Head of caudate nucleus (tissue), 42 donors: ENCODE measurements at places on chromosomes 2 and 18.

GRCh38 chr18:11653521-11653920 is 35.5 kb upstream of the GNAL start:
- no peak for DNase-seq

DNA sequence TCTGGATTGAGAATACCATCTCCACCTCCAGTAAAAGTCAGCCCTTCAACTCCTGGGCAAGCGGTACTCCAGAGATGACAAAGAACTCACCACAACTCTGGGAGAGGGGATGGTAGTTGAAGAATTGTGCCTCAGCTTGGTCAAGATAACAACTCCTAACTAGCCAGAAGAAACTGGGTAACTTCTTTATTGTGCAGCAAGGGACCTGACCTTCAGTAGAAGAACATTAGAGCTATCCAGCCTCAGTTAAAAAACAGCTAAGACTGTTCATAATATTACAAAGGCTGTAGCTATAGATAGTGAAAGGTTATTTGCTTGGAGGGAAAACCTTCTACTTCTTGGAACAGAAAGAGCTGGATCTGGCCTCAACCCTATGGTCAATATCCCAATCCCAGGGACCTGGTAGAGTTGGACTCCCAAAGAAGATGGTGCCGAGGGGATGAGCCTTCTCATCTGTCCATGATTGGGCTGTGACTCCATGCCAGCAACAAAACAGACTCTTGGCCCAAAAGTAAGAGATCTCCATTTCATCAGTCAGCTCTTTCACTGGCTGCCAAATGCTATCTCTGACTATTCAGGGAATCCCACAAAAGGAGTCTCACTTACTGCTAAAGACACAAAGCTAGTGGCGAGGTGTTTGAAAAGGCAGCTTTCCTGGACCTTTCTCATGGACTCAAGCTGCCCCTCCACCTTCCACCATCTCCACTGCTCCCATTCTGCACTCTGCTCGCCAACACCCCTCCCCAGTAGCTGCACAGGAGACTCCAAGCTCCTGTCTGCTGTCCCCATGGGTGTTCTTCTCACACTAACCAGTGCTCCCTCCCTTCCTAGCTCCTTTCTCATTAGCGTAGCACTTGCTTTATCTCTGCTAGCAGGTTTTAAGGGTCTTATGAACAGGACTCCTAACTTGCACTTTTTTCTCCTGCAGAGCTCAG is 145.8 kb downstream of the CAPN13 start:
- DNase-seq, result no peak

DNA sequence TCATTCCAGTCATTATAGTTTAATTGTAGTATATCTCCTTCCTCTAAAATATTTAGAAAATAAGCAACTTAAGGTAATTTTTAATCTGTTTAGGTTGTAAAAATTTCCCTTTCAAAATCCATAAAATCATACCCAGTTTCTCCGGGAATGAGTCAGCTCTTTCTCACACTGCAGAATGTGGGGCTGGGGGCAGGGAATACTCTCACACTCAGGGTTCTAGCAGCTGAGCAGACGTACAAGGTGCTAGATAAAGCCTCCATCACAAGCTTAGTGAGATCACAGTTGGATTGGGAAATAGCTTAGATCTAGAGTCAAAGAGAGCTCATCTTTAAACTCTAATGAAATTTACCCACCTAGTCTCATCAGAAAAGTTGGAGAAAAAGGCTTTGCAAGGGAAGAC is 79.9 kb upstream of the FAM237A start:
- no peak for DNase-seq

DNA sequence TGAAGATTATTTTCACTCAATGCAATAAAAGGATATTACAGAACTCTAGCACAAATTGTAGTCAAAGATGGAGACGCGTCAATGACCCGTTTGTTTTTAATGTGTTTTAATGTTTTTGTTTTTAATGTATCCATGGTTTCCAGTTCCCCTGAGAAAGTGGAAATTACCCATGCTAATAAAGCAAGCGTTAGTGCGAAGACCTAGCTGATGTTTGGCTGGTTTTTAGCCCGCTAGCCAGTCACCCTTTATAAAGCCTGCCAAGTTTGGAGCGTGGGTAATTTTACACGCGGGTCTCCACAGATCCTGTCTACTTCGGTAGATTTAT is 430 bp upstream of the CHMP1B start:
- no peak for DNase-seq

GRCh38 chr2:82599021-82599420 is 1860.1 kb downstream of the SUCLG1 start:
- DNase-seq, result no peak

DNA sequence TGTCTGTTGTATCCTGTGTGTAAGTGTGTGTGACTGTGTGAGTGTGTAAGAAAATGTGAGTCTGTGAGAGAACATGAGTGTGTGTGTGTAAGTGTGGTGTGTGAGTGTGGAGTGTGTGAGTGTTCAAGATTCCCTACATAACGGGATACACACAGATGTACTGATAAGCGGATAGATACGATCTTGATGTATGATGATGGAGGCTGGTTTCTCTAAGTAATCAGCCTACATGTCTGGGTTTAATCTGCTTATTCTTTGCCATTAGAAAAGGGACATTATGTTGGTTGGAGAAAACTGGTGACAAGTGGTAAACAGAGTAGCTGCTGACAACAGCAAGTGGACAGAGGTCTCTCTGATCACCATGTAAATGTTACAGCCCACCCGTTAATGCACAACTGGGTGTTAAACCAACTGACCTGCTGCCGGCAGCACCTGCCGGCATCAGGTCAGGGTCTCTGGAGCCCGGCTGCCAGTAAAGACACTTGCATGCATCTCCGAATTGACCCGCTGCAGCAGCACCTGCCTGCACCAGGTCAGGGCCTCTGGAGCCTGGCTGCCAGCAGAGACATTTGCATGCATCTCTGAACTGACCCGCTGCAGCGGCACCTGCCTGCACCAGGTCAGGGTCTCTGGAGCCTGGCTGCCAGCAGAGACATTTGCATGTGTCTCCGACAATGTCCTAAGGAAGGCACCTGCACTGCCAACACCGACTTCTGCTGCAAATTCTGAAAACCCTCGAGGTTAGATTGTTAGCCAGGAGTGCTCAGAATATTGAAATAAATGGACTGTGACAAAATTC is 87.5 kb downstream of the MBP start:
- no peak for DNase-seq

DNA sequence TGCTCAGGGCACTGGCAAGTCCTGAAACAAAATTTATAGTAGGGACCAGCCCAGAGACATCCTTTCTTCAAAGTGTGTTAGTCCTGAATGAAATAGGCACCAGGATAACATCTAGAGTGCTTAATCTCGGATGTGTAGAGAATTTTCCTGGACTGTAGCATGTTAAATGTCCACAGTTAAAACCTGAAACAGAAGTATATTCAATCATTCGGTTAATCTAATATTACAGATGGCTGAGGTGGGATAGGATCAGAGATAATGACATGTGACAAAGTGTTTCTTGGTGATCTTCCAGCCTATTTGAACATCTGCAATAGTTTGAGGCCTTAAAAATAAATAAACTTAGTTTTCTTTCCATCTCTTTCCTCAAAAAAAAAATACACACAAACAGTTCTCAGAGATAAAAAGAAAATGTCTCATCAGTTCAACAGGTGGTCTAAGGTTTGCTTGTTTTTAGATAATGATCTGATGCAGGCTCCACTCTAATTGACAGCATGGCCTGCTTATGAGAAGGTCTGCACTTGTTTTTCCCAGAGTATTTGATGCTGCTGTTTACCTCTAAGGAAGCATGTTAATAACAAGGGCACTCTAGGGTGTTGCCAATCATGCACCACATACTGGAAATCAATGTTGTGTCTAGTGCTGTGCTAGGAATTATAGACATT is 25.9 kb downstream of the CNTNAP5 start:
- no peak for DNase-seq

DNA sequence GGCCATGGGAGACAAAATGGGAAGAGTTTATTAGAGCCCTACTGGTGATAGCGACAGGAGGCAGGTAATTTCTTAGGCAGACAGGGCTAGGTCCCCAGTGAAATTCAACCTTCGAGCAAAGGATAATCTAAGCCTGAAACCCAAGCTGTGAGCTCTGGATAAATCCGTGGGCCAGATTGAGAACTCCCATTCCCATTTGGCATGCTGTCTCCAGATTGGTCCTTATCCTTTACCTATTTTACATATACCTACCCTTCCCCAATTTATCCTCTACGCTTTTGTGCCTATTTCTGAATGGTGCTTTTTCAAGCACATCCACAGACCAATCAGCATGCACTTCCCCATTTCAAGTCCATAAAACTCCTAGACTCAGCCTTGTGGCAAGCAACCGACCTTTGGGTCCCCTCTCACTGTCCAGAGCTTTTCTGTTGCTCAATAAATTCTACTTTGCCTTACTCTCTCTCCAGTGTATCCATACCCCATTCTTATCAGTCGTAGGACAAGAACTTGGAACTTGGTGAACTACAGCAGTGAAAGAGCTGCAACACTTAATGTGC is 268.0 kb downstream of the MYCN start:
- DNase-seq, result no peak

DNA sequence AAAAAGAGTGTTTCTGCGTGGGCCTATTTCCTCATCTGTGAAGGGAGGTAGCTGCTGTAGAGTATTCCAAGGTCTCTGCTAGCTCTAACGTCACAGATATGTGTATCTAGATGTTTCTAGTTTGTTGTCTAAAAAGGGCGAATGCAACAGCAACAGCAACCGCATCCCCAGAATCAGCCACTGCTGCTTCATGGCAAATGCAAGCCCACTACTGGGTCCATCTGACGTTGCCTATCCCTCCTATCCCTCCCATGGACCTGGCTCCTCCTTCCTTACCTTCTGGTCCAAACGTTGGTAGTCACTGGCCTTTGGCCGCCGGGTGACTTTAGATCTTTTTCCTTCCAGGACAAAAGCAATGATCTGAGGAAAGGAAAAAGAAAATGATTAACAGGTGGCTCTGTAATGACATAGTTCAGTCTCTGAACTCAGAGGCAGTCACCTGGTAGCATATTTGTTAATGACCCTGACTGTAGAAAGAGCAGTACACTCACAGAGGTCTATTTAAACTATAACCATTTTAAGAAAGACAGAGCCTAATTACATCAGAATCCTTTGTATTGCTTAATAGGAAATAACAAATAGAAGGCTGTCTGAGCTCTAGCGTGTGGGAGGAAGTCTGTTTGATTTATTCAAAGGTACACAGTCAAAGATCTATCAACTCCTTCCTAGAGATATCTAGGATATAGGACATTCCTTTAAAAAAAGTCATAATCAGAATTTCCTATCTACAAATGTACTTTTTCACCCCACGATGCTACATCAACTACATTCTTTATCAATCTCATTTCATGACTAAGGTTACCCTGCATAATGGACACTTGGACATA is 2.9 kb downstream of the TGOLN2 start:
- no peak for DNase-seq
